ENCODE measurements at places on chromosomes 12 and 14.

GRCh38 chr14:69693801-69694729 lies 72.9 kb upstream of the SRSF5 start:
- DNase-seq = no peak

- no peak for DNase-seq
These were observed 126.1 kb upstream of the PRMT8 start for GRCh38 chr12:3364661-3365462.

DNA sequence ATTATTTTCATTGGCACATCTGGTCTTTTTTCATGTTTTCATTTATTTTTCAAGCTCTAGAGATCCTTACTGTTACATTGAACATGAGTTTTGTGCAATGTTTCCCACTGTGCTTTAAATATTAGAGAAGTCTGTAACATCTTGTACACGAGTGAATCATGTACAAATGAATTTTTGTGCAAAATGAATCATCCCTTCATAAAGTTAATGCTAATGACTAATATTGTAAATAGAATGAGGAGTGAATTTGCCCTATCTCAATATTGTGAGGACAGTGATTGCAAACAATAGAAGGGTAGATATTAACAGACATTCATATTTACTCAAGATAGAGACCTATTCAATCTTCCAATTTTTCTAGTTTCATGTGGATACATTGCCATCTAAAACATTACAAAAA lies 463.3 kb upstream of the FOXG1 start:
- no peak for DNase-seq

GRCh38 chr12:1174659-1175058 lies 183.6 kb downstream of the ERC1 start:
- DNase-seq = no peak

DNA sequence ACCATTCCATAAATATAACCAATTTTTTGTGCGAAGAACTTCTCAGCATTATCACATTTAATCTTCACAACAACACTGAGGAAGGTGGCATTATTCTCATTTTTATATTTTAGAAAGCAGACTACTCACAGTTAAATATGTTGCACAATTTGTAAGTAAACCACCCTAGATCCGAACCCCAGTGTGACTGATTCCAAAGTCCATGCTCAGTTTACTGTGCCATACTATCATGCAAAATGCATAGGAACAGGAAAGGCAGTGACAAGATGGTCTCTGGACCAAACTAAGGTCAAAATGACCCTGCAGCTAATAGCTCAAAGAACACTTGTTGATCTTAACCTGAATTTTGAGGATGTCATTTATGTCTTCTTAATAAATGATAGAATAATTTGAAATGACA lies 185.4 kb downstream of the GXYLT1 start:
- DNase-seq = no peak

- no peak for DNase-seq
These were observed 44.8 kb downstream of the SSPN start for GRCh38 chr12:26239852-26240815.

All from stimulated activated CD4-positive, alpha-beta T cell treated with anti-CD3 and anti-CD28 coated beads, Interleukin-1b, Interleukin-23, amount 100 ng/mL, for 24 hours (primary cell).